ENCODE measurements at places on chromosomes 13 and 19.

GRCh38 chr19:41575998-41576397 is at the start of gene CEACAM21:
CEACAM21 (plus strand) TSS chr19:41576166; CDS start chr19:41576275, 109 bp downstream.
- no peak for DNase-seq

GRCh38 chr19:485583-486236 is 10.6 kb upstream of the MADCAM1 start:
- DNase-seq, result peak; percentile 56

DNA sequence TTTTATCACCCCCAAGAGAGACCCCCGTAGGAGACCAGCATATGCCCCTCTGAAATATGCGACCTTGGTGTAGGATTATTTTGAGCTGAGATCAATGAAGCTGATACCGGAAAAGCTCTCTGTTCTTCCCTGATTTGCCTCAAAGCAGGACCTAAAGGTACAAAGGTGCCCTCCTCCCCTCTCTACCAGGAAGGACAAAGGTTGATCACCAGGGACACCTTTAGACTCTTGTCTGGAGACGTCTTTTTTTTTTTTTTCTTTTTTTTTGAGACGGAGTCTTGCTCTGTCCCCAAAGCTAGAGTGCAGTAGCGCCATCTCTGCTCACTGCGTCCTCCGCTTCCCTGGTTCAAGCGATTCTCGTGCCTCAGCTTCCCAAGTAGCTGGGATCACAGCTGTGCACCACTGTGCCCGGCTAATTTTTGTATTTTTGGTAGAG is 792 bp upstream of the PEX11G start:
- no peak for DNase-seq

DNA sequence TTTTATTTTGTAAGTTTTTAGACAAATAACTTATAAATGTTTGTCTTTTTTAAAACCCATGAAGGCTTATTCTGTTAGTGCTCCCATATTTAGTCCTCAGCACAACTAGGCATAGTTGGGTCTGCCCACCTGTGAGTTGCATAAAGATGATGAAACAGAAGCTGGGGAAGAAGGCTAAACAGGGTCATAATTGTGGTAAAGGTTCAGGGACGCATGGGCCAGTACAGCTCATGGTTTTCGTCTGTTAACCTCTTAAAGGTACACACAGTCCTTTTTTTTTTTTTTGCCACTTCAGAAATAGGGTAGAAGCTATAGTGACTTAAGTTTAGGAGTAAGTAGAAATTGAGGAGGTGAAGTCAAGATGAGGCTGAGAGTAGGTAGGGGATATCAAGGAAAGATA is 58.3 kb downstream of the TM9SF2 start:
- no peak for DNase-seq

DNA sequence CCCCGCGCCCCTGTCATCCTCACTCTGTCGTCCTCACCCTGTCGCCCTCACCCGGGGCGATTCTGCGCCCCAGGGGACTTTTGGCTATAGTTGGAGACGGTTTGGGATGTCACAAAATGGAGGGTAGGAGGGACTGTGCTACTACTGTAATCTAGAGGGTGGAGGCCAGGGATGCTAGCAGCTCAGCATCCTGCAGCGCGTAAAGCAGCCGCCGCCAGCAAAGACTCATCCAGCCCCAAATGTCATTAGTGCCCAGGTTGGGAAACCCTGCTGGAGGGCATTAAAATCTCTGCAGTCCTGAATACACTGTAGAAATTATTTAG is 362 bp downstream of the ZNF557 start:
- DNase-seq, result no peak

DNA sequence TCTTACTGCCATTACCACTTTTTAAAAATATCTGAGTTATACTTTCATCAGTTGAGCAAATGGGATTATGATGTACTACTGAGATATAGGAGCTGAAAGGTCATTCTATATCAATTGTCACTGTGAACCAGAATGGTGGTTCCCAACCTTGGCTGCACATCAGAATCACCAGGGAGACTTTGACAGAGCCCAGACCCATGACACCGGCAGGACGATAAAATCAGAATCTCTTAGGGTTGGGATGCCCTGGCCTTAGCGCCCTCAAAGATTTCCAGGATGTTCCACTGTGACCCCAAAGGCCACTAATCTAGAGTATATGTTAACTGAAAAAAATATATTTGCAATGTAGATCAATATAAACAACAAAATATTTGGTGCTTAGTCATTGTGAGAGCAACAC is 355.1 kb downstream of the LIG4 start:
- no peak for DNase-seq

- no peak for DNase-seq
These were observed 14.6 kb upstream of the IPO5 start for GRCh38 chr13:97938706-97939475.

GRCh38 chr19:50759886-50760285 is 10.4 kb upstream of the GPR32 start:
- DNase-seq, result no peak

DNA sequence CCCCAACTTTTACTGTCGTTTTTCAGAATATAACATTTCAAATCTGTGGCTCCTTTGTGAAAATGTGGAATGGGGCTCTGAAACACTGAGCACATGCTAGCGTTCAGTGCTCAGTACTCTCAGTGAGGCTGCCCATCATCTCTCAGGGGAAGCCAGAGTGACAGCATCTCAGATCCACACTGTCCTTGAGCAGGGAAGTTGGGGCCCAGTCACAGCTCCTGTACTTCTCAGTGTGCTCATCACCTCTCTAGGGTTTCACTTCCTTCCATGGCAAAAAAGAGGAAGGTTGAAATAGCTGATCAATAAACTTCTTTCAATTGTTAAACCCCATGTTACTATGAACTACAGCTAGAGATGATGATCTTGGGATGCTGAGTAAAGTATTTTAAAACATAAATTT is 565.9 kb upstream of the SPRY2 start:
- DNase-seq, result no peak

GRCh38 chr13:23631311-23632047 is 61.3 kb downstream of the TNFRSF19 start:
- no peak for DNase-seq

- no peak for DNase-seq
These were observed 948.3 kb downstream of the SLITRK1 start for GRCh38 chr13:82934000-82934399.

GRCh38 chr13:71090990-71091389 is 776.0 kb downstream of the DACH1 start:
- no peak for DNase-seq

GRCh38 chr19:13963603-13964105 is 11.3 kb downstream of the DCAF15 start:
- DNase-seq, result no peak

DNA sequence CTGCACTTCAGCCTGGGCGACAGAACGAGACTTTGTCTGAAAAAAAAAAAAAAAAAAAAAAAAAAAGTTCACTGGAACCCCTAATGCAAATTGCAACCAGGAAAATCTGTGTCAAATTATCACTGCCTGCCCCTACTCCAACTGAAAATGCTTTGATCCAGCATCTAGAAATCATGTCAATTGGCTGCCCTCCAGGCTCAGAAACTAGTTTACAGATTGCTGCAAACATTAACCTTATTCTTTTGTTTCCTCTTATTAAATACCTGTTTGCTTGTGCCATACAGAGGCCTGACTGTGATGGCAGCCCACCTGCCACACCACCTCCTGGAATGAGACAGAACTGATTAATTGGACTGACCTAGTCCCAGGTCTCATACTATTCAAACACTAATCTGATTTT is 18.6 kb upstream of the AKT2 start:
- DNase-seq, result no peak

GRCh38 chr13:37274569-37275497 is 169.4 kb upstream of the CSNK1A1L start:
- peak; percentile 1 for DNase-seq

DNA sequence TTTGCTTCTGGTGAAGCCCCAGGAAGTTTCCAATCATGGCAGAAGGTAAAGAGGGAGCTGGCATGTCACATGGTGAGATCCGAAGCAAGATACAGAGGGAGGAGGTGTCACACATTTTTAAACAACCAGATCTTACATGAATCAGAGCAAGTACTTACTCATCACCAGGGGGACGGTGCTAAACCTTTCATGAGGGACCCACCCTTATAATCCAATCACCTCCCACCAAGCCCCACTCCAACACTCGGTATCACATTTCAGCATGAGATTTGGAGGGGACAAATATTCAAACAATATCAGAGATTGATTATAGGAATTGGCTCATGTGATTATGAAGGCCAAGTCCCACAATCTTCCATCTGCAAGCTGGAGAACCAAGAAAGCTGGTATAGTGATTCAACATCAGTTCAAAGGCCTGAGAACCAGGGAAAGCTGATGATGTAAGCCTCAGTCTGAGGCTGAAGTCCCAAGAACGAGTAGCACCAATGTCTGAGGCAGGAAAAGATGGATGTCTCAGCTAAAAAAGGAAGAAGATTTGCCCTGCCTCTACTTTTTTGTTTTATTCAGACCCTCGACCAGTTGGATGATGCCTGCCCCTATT is 58.6 kb upstream of the WDFY2 start:
- no peak for DNase-seq

GRCh38 chr13:53137779-53138178 is 109.2 kb downstream of the OLFM4 start:
- DNase-seq, result no peak

DNA sequence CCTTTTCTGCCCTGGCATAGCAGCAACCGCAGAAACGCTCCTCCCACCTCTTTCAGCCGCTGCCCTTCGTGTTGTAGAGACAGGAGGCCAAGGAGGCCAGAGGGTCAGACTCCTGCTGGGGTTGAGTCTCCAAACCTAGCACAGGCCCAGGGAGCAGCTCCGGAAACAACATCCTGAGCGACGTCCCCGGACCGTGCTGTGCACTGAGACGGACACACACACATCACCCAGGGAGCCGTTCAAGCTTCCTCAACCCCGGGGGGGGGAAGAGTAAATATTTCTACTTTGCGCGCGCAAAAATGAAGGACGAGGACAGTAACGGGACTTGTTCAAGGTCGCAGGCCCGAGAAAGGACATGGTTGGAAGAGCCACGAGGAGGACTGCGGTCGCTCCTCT is 657 bp downstream of the ZNF550 start:
- no peak for DNase-seq

GRCh38 chr13:20714161-20714560 is 10.7 kb downstream of the IL17D start:
- no peak for DNase-seq

- DNase-seq, result peak; percentile 84
These were observed 44.9 kb downstream of the ZNF611 start for GRCh38 chr19:52689843-52690368.

DNA sequence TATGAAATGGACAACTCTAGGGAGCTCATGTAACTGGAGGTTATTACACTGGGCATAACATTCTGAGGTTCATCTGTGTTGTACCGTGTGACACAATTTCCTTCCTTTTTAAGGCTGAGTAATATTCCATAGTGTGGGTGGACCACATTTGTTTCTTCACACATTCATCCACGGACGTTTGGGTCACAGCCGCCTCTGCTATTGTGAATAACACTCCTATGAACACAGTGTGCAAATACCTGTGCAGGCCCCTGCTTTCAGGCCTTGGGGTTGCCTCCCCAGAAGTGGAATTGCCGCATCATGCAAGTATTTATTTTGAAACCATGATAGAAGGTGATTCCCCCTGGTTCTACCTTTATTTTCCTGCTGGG is 63.4 kb upstream of the MCF2L start:
- DNase-seq, result no peak

- no peak for DNase-seq
These were observed 61.2 kb upstream of the WDFY2 start for GRCh38 chr13:51523082-51523518.

- no peak for DNase-seq
These were observed 81.1 kb downstream of the TNFSF13B start for GRCh38 chr13:108350579-108350978.

GRCh38 chr19:44512326-44513298 is 12.3 kb upstream of the ZNF180 start:
- DNase-seq, result no peak

DNA sequence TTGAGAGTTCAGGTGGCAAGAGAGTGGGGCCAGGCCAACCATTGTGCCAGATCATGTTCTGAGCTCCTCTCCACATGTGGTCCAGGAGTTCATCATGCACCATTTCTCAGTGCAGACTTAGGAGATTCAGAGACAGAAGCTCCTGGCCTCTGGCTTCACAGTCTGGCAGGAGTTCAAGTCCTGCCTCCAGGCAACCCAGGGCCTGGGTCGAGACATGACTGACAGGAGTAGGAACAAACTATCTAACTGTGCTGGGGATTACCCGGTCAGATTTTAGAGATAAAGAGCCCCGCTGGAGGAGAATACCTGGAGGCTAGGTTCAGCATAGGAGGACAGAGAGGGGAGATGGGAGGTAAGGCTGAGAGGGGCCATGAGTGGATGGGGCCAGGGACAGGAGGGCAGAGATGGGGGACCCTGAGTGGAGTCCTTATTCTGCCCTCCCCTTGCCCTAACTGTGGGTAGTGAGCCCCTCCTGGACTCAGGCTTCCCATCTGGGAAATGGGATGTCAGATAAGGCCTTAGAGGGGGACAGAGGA is 906 bp upstream of the CYP4F11 start:
- DNase-seq, result no peak

GRCh38 chr13:63124863-63125262 is 1709.2 kb upstream of the PCDH20 start:
- no peak for DNase-seq

- DNase-seq, result no peak
These were observed 5.9 kb downstream of the MTMR6 start for GRCh38 chr13:25281193-25281934.

GRCh38 chr13:114134944-114135610 is 2.7 kb upstream of the RASA3 start:
- no peak for DNase-seq

DNA sequence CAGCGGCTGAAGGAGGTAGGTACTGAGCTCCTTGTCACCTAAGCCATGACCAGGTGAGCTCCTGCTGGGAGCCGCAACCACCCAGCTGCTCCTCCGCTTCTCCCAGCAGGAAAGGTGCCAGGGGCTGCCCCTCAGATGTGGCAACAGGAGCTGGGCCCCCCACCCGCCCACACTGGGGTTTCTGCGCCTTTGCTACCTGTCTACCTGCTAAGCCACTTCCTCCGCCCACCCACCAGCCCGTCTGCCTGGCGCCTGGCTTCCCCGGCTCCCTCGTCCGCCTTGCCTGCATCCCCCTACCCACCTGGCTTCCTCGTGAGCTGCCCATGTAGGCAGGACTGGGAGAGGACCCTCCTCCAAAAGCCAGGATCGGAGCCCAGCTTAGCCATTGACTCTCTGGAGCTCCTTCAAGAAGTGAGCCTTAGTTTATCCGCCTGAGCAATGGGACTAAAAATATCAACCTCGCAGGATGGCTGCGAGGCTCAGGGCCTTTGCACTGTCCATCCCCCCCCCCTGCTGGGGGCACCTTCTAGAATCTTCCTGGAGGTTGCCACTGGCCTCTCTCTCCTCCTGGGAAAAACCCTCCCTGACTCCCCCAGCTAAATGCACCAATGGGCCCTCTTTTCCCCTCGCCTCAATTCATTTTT is 55.8 kb upstream of the KLF2 start:
- DNase-seq, result no peak

Measured in right kidney (tissue), 9 donors.